BJ (cell line): ENCODE measurements at places on chromosomes 13 and 19.

DNA sequence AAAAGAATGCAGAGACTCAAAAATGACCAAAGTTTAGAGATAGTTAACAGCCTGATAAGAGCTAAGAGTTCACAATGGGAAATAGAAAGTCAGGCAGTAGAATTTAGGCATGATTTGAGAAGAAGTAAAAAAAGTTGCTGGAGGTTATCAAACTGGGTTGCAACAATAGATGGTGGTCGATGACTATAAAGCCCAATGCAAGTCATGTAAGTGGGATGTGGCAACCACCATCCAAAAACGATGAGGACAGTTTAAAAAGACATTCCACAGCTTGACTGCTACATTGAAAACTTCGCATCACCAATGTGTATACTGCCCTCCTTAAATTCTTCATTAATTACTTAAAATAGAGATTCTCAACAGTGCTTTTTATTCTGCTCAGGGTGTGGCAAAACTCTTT, 19.7 kb downstream of the ELF1 start:
- no peak for DNase-seq

DNA sequence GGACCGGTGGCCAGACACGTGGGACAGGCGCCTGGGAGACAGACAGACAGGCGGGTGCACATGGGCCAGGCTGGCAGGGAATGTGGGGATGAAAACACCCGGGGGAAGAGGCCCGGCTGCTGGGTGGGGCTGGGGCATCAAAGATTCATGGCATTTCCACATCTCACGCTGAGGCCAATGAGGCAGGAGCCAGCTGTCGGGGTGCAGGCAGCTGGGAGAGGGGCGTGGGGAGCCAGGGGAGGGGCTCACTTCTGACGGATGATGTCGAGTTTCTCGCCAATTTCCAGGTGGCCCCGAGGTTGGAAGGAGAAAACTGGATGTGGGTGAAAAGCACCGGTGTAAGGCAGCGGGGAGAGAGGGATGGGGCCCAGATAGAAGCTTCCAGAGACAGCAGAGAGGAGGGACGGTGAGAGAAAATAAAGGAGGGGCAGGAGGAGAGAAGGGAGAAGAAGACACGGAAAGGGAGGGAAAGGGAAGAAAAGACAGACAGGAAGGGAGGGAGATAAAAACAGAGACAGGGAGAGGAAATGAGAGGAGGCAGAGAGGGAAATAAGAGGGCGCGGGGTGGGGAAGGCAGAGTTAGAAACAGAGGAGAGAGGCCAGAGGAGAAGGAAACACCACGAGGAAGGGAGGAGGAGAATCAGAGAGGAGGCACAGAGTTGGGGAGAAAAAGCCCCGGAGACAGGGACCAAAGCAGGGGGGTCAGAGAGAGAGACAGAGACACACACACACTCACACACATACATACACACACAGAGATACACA, 8.0 kb upstream of the CCER2 start:
- no peak for DNase-seq

- no peak for DNase-seq
Measured at GRCh38 chr13:95956589-95957148, 96.5 kb downstream of the UGGT2 start.

DNA sequence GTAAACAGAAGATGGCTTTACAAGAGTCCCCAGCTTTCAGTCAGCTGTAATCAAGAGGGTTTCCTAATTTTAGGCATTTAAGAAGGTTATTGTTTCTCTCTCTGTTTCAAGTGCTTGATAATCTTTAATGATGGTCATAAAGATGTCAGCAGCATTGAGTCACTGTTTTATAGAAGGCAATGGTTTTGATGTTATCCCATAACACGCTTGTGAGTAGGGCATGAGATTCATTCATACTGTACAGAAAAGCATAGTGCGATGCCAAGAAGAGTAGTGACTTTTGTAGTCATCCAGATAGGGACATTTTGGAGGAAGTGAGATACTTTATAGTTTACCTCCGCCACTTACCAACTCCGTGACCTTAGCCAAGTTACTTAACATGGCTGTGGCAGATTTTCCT, 364.2 kb upstream of the SLC10A2 start:
- DNase-seq, result no peak

GRCh38 chr19:18437491-18438330, at the start of gene ISYNA1:
TSS of gene ISYNA1 (minus strand) at chr19:18438133. CDS start at chr19:18437979, 154 bp downstream.
- DNase-seq, result no peak

- DNase-seq, result no peak
Measured at GRCh38 chr13:97436845-97437244, 2.9 kb downstream of the RAP2A start.

DNA sequence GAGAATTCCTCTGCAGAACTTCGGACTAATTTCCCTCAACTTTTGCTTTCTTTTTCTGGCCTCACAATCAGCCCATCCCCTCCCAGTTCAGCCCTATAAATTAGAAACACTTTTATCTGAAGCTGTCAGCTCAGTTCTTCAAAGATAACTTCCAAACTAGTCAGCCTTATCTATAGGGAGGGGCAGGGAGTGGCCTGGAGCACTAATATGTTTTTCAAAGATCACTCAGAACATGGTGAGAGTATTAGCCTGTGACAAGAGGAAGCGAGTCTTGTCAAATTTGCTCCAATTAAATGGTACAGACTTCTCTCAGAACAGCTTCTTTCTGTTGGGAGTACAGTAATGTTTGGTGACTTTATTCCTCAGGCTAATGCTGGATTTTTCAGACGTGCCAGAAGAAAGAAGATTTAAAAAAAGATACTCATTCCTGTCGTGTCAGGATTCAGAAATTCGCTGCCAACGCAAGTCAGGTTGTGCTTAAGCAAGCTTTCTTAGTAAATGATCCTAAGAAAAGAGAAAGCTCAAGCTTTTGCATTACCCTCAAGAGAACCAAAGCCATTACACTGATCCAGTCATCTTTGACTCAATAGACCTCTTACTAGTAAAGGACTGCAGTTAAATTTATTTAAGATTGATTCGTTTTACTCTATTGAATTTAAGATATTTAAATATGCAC, 1033.6 kb downstream of the SLITRK5 start:
- no peak for DNase-seq

GRCh38 chr13:44305286-44305685, 68.3 kb upstream of the SERP2 start:
- DNase-seq, result no peak

- no peak for DNase-seq
Measured at GRCh38 chr13:98942485-98942884, 35.4 kb downstream of the DOCK9 start.

- no peak for DNase-seq
Measured at GRCh38 chr13:112907871-112908331, 61.1 kb upstream of the MCF2L start.

DNA sequence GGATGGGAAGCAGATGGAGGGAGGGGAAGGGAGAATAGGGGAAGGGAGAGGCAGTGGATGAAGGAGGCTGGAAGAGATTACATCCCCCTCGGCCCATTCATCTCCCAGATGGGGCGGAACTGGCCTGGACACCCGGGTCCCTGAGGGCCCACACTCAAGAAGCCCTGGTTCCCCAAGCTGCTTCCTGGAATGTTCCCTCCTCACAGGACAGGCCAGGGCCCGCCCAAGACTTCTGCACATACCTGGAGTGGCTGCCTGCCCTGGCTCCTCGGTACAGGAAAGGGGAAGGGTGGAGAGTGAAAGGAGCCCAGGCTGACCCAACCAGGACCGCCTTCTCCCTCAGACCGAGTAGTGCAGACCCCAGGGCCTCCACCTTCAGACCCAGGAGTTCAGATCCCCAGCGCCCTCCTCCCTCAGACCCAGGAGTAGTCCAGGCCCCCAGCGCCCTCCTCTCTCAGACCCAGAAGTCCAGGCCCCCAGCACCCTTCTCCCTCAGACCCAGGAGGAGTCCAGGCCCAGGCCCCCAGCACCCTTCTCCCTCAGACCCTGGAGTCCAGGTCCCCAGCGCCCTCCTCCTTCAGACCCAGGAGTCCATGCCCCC, 489 bp downstream of the NTF4 start:
- DNase-seq, result no peak

GRCh38 chr13:48843630-48844380, 131.9 kb upstream of the FNDC3A start:
- DNase-seq, result no peak

GRCh38 chr13:107258599-107259187, 690.8 kb upstream of the ARGLU1 start:
- no peak for DNase-seq

DNA sequence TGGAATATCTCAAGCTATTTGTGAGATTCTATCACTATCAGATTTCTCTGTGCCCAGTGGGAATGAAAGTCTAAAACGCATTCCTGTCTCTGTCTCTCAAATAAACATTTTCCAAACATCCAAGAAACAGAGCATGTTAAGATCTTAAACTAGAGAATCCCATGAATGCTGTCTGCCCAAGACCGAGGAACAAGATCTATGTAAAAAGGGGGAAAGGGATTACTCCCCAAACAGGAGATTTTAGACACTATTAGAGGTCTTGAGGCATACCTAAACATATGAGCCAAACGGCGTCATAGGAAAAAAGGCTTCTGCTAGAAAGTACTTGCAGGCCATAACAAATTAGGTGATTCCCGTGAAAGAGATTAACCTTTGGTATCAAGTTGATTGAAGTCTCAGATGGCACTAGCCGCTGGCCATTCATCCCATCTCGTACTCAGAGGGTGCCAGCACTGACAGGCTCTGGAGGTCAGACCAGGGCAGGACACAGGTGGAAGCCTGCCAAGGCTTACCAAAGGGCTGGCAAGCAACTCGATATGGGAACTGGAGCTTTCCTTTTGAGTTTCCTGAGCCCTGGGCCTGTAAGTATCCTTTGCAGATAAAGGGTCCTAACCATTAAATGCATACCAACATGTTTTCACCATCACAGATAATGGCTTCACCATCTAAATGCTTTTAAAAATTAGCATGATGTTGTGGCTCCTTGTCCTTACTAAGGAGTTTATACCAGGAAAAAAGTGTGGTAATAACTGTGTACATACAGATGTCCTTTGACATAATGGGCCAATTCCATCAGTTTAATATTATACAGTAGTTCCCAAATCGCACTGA, 225.2 kb downstream of the FOXO1 start:
- no peak for DNase-seq

DNA sequence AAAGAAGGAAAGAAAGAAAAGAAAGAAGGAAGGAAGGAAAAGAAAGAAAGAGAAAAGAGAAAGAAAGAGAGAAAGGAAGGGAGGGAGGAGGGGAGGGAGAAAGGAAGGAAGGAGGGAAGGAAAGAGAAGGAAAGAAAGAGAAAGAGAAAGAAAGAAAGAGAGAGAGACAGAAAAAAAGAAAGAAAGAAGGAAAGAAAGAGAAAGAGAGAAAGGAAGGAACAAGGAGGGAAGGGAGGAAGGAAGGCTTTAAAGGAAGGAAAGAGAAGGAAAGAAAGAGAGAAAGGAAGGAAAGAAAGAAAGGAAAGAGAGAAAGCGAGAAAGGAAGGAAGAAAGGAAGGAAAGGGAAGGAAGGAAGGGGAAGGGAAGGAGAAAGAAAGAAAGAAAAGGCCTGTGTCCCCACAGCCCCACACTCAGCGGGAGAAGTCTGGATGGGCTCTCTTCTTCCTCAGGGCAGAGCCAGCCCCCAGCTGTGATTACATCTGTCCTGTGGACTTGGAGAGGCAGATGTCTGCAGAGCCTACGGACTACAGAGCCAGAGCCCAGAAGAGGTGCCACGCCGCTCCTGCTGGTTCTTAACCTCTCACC, 9.6 kb downstream of the PTPRH start:
- DNase-seq, result no peak

GRCh38 chr19:1618157-1619093, 13.2 kb upstream of the UQCR11 start:
- DNase-seq, result no peak

DNA sequence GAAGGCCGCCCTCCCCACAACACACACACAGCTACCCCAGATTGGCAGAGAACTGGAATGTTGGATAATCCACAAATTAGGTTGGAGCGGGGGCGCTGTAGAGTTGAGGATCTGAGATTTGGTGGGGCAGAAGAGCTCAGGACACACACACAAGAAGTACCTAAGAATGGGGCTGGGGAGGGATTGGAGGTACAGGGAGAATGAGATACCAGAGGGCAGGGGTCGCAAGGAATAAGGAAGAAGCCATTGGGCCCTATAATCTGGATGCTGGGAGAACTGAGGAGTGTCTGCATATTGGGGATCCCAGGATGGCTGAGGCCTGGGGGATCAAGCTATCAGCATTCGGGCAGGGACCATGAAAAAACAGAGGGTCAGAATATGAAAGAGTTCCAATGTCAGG, 11.5 kb downstream of the SYT3 start:
- DNase-seq, result no peak

GRCh38 chr13:21717817-21718216, 46.9 kb downstream of the FGF9 start:
- DNase-seq, result no peak

DNA sequence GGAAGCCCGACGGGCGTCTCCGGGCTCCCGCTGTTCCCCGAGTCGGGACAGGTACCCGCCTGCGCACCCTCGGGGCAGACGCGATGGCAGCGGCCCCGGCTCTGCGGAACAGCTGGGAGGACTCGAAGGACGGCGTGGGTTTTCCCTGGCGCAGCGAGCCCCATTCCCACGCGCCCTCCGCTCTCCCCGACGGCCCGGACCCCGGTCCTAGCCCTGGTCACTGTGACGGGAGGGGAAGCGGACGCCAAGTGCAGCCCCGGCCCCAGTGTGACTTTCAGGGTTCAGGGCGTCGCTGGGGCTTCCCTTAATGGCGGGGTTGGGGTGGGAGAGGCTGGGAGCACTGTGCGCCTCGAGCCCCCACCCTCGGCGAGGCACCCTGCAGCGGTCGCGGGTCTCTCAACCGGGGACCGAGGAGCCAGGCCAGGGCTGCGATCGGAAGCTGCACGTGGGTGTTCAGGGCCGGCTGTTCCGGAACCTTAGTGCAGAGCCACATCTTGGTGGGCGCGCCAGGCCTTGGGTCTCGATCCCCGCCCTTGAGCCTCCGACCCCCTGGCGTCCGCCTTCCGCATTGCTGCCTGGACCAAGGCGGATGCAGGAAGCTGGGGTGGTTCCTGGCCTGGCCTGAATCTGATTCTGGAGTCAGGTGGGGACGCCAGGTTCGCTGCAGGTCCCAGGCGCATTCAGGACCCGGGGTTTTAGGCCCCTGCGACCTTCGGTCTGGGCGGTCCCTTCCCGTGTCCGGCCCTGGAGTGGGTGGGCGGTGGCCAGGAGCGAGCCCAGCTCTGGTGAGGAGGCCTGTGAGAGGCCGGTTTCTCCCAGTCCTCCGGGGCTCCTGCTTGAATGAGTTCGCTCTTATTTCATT, 3.5 kb downstream of the LGALS7B start:
- no peak for DNase-seq
